Activated CD4-positive, alpha-beta T cell treated with anti-CD3 and anti-CD28 coated beads for 48 hours (primary cell): ENCODE measurements at places on chromosomes 3 and 15.

DNA sequence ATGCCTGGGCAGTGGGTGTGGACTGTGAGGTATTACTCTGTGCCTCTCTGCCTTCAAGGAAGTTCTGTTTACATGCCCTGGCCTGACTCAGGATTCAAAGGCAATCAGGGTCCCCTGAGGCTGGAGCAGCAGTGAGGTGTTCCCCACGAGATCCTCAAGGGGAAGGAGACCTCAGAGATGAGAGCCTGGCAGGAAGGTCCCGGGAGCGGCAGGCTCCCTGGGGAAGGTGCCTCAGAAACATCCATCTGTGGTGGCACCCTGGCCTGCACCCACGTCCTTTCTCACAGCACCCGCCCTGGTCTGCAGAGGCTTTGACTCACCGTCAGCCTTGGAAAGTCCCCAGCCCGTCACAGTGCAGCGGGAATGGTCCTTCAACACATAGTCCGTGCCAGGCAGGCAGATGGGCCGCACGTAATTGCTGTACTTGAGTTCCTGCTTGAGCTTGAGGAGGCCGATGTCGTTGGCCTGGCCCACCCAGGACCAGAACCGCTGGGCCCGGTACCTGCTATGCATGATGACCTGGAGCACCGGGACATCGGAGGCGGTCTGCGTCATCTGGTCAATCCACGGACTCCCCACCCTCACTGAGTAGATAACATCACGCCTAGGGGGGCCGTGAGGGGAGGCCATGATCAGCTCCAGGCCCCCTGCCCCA, 3.6 kb downstream of the PRSS50 start:
- DNase-seq, result peak; percentile 35

GRCh38 chr3:94961423-94962100, 898.7 kb downstream of the NSUN3 start:
- DNase-seq, result no peak

DNA sequence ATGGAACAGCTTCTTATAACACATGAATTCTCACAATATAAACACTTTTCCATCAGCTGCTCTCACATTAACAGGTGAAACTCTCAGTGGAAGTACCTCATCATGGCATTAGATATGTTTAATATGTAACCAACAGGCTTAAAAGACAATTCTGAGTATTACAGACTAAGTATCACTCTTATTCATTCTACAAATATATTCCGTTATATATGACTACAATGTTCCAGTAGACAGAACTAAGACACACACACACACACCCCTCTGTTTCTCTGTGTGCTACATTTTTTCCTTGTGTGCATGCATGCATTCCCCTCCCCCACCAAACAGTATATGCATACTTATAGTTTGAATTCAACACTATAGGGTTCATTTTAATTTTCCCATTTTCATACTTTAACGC, 32.4 kb downstream of the MRPL3 start:
- DNase-seq, result no peak

DNA sequence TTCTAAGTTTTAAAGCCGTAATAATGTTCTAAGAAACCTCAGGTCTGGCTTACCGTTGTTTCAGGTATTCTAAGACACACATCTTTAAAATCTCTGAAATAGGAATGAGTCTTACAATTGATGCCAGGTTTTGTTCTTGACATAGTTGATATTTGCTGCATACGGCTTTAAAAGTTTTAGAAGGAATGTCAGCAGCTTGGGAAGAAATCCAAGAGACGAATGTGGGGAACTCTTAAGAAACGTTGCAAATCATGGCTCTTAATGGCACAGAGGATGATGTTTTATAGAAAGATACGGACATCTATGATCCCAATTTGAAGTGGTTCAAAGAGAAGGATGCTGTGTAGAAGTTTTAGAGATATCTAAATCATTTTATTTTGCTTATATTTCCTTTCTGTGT, 11.5 kb downstream of the NUDT16 start:
- no peak for DNase-seq

DNA sequence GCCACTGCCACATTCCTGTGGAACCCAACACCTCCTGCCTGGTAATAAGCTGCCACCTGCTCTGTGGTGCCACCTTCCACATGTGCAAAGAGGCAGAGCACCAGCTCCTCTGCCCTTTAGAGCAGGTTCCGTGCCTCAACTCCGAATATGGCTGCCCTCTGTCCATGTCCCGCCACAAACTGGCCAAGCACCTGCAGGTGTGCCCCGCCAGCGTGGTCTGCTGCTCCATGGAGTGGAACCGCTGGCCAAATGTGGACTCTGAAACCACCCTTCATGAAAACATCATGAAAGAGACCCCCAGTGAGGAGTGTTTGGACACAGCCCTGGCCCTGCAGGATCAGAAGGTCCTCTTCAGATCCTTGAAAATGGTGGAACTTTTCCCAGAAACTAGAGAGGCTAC, 28.3 kb downstream of the FBXO40 start:
- no peak for DNase-seq

DNA sequence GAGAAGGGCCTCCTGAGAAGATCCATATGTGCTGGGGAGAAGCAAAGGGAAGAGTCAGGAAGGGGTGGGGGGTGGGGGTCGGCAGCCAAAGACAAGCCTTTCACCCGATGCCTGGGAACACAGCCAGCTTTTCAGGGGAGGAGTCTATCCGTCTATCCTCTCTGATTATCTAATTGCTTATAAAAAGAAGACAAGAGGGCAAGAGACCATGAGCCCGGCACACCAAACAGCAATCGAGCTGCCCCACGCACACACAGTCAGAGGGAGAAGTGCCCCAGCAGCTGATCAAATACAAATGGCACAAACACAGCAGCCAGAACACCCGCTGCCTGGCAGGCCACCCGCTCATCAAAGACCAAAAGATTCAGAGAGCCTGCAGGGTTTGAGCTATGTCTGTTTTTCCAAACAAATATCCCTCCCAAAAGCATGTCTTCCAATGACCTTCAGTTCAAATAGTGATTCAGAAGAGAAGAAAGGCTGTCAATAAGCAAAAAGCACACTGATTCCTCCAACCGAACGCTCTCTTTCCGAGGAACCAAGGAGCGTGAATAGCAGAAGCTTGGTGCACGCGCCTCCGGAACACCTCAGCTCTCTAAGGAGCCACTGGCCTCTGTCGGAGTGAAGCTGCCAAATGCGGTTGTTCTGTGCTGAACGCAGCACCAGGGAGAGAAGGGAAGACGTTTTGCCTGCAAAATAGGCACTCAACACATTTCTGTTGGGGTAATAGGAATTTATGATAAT, 419.2 kb downstream of the OCA2 start:
- DNase-seq, result no peak

DNA sequence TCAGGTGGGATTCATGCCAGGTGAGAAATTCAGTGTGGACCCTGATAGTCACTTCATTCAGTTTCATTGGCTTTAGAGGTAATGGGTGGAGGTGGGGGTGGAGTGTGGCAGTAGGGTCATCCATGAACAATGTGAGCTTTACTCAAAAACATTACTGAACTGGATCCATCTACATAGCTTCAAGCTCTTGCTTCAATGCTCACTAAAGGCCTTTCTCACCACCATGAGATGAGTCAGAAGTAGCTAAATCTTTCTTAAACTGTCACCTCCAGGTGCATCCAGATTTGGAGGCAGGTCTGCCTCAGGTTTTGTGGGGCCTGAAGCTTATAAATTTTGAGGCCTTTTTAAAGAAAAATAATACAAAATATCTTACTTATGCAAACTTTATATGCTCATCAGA, 363.6 kb downstream of the CHST2 start:
- no peak for DNase-seq

- DNase-seq, result no peak
Measured at GRCh38 chr3:129122412-129123011, 908 bp upstream of the RAB43 start.

GRCh38 chr3:139328356-139328755, 15.5 kb upstream of the MRPS22 start:
- no peak for DNase-seq

- no peak for DNase-seq
Measured at GRCh38 chr3:64586952-64587351, 100.8 kb downstream of the ADAMTS9 start.

DNA sequence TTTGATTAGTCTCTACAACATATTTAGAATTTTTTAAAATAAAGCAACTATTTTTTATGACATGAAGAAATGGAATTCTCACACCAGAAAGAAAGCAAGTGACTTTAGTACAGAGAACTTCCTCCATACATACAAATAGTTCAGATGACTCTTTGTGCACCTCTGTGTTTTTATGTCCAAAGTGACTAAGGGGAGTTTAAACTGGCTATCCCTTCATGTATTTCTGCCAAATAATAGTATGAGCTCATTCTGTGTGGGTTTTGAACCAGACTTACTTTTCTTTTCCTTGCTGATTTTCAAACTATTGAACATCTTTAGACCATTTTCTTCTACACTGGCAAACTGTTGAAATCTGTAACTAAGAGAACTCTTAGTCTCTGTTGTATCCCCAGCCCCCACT, 196.3 kb downstream of the EPHA3 start:
- no peak for DNase-seq

DNA sequence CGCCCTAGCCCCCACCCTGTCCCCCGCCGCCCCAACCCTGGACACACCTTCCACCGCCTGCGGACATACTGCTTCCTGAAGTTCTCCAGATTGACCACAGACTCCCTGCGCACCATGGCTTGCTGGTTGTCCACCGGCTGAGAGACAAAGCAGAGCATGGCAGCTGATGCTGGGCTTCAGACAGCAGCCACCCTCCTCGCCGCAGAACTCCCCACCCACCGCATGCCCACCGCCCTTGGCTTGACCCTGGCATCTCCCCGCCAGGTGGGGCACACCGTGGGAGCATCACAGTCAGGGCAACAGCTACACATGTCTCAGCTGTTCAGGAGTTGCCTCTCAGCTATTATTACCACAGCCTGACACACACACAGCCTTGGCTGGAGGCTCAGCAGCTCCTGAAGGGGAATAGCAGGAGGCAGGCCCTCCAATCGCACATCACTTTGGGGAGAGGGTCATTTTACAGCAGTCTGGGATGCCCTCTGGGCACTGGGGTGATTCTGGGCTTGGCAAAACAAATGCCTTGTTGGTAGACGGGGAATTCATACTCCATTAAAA, 78.4 kb upstream of the HERC1 start:
- no peak for DNase-seq

GRCh38 chr3:156655819-156656550, 18.4 kb upstream of the TIPARP start:
- no peak for DNase-seq

DNA sequence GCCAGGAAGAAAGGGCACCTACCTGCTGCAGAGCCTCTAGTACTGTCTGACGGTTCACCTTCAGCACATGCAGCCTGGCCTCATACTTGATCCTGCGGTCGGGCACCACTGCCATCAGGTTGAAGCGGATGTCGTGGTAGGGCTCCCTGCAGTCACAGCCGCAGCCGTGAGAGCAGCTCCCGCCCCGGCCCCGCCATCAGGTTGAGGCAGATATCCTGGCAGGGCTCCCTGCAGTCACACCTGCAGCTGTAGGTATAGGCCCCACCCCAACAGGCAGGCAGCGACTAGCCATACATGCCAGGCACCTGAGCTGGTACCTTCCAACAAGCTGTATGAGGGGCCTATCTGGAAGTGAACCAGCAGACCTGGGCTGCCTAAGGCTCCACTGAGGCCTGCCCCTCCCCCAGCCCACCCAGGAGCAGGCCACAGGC, 38.7 kb downstream of the SEMA3G start:
- DNase-seq, result no peak

- DNase-seq, result peak; percentile 83
Measured at GRCh38 chr3:114213627-114214541, 23.5 kb downstream of the ZNF80 start.

DNA sequence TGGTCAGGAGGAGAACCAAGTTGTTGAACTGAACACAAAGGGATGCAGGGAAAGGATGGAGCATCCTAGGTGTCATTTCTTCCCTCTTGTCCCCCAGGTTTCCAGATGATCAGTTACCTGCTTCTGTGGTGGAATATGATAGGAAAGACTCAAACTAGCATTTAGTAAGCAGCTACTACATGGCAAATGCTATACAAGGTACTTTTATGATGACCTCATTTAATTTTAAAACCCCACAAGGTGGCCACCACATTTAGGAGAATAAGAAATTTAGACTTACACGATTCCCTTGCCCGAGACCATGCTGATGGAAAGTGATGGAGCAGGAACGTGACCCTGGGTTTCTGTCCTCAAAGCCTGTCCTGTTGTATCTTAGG, 40.9 kb downstream of the CCR4 start:
- no peak for DNase-seq

DNA sequence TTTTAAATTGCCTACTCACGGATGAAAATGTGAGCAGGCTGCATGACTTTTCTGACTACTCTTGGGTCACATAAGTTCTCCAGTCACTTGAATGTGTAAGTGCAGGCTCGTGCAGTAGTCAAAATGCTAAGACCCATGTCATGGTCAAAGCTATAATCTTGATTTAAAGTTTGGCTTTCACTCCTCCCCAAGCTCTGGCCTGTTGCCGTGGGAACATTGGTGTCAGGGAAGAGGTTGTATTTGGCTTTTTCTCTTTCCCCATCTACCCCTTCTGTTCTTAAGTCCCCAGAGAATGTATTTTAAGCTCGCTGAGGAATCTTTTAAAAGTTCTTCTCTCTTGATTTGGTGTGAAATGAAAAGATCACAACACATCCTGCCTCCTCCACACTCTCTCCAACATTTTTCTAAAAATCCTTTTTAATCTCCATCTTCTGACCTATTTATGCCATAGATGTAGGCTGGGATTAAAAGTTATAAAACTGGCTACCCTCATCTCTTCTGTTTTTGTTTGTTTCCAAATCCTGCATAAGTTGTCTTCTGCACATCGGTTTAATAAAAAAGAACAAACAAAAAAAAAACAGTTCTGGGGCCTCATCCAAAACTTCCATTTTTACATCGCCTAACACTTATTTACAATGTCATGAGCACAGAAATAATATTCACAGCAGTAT, 61.4 kb upstream of the ADAMTSL3 start:
- DNase-seq, result no peak

DNA sequence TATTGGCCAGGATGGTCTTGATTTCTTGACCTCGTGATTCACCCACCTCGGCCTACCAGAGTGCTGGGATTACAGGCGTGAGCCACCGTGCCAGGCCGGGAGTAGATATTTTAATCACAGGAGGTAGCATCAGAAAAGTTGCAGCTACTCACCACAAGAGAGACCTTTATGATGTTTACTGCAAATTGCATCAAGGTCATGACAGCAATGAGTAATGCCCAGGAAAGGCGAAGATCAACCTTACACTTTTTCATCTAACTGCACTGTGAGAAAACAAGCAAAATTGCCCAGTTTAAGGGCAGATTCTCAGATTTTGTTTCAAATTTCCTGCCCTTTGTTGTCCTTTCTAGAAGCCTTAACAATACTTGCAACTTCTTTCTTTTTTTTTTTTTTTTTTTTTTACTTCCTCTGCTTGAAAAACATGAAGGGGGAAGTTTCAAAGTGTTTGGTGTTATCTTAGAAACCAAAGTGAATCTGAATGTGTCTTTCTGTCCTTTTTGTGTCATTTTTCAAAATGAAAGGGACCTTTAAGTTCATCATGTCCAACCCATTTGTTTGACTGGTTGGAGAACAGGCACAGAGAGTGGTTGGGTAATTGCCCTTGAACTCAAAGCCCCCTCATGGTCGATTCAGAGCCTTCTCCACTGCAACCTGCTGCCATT, 25.0 kb downstream of the TGFBR2 start:
- DNase-seq, result peak; percentile 75

GRCh38 chr15:96331945-96332636, 1.6 kb downstream of the NR2F2 start:
- no peak for DNase-seq
